A673 (cell line): ENCODE measurements at places on chromosomes 11 and 22.

DNA sequence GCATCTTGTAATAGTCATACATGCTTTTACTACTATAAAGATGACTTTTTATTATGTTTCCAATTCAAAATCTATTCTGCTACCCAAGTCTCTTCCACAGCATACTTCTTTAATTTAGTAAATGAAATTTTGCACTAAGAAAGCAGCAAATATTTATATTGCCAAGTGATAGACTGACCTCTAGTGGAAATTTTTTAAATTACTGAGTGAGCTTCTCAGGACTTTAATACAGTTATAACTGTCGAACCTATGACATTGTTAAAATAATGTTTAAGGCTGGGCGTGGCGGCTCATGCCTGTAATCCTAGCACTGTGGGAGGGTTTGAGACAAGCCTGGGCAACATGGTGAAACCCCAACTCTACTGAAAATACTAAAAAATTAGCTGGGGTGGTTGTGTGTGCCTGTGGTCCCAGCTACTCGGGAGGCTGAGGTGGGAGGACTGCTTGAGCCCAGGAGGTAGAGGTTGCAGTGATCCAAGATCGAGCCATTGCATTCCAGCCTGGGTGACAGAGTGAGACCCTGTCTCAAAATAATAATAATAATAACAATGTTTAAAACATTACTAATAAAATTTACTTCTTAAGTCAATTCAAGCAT, 27.3 kb downstream of the STK33 start:
- peak; percentile 61 for DNase-seq

- no peak for DNase-seq
These were observed 11.9 kb downstream of the TMEM121B start for GRCh38 chr22:17109113-17109865.

- peak; percentile 94 for DNase-seq
These were observed 1329.0 kb downstream of the LRRC4C start for GRCh38 chr11:40130427-40130826.

DNA sequence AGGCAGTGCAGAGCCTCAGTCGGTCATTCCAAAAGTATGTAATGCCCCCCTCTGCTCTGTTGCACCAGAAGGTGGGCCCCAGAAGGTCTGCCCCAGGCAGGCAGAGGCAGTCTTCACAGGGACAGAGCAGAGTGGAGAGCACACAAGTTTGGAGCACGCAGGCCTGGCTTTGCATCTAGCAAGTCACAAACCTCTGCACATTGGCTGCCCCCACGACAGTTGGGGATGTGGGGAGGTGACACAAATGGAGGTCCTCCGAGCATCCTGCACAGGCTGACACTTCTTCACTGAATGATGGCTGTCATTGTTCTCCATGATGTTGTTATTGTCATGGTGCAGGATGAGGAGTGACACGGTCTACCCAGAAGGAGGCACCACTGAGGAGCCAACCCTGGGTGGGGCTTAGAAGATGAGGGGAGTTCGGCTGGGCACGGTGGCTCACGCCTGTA, 11.9 kb downstream of the TOM1 start:
- no peak for DNase-seq

DNA sequence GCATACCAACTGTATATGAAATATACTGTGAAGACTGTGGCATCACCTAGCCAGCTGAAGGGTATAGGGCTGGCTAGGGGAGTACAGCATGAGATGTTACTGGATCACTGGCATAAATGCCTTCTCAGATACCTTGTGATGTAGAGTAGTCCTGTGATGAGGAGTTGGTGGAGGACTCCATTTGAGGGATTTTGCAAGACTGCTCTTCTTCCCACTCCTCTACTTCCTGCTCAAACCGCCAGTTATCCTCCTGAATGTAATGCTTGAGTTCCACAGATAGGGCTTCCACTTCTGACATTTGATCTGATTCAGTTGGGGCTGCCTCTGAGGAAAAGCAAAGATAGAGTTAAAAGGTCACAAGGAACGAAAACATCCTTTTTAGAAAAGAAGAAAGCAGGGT, 29.3 kb downstream of the CLDN25 start:
- DNase-seq, result no peak

- DNase-seq, result no peak
These were observed 14.0 kb upstream of the KCTD14 start for GRCh38 chr11:78037056-78037455.

GRCh38 chr22:45709866-45710265, 38.2 kb downstream of the ATXN10 start:
- no peak for DNase-seq

DNA sequence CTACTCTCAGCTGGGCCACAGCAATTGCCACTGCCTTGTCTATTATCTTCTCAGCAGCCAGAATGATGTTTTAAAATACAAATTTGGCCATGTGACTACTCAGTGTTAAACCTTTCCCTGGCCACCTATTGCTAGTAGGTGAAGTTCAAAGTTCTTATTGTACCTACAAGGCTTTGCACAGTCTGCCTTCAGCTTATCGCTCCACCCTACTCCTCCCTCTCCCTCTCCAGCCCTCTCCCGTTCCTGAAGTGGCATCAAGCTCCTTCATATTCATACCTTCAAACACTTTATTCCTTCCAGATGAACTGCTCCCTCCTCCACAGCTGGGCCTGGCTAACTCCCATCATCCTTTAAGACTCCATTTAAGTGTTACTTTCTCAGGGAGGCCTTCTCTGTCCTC, 37.3 kb downstream of the OR10A6 start:
- no peak for DNase-seq

DNA sequence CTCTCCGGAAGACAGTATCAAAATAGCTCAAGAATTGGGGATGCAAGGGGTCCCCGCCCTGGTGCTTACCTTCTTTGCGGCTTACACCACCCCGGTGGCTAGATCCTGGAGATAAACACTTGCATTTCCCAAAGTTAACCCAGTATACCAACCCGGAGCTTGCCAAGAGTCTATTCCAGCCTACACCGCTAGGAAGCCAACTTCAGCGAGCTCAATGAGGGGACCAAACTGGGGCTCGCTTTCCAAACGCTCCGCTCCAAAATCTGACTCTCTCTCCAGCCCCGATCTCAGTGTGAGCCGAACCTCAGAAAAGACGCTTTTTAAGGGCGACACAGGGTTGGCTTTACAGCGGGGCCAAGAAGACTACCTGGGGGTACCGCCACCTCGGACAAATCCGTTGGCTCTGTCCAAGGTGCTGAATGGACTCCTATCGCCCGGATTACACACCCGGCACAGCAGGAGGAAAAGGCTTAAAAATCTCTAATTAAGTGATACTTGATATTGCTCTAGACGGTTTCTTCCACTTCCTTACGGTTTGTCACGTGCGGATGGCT, 20.1 kb upstream of the BDNF start:
- peak; percentile 90 for DNase-seq

DNA sequence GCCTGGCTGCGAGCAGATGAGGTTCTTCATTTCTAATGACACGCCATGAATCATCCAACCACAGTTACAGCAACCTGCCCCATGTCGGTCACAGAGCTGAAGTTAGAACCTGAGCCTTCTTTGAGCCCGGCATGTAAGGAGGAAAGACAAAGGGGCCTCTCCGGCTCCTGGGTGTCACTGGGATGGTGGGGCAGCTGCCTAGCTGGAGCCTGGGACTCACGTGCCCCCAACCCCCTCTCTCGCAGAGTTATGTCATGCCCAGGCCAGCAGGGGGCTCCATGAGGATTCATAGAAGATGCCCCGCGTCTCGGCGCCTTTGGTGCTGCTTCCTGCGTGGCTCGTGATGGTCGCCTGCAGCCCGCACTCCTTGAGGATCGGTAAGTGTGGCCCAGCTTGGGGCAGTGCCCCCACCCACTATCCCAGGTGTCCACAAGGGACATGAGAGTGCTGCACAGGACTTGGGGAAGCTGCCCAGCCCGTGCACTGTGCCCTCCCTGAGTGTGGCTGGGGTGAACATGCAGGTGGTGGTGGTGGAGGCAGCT, 148.5 kb downstream of the GRIK4 start:
- peak; percentile 65 for DNase-seq

GRCh38 chr11:10450462-10451425, 4.3 kb upstream of the AMPD3 start:
- DNase-seq, result no peak

- DNase-seq, result no peak
These were observed 24.3 kb downstream of the LMO2 start for GRCh38 chr11:33867561-33867960.

DNA sequence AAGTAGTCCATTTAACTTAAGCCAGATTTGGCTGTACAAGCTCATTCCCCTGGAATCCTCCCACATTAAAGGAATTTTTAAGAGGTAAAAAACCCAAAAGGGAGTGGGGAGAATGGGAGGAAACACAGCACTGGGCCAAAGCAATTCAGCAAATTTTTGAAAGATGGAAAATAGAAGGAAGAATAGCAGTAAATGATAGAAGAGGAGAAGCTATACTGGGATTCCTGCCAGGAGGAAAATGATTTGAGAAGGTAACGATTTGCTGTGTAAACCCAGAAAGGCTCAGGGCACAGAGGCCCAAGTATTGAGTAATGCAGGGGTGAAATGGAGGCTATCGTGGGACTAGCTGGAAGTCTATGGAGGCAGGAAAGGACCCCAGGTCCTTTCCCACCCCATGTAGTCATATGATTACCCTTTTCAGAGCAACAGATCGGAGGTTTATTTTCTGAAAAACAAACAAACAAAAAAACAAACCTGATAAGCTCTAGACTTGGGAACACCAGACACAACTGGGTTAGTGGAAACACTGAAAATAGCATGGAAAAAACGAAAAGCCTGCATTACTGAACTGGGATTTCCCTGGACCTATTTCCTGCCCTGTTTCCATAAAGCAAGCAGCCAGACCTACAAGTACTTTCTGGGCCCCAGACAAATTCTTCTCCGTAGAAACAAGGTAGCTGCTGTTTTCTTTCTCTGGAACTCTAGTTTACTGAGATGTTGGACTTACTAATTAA, 140.0 kb downstream of the SWAP70 start:
- no peak for DNase-seq

GRCh38 chr22:43854786-43855271, 7.5 kb downstream of the SULT4A1 start:
- no peak for DNase-seq

- peak; percentile 48 for DNase-seq
These were observed 8.2 kb downstream of the CBX7 start for GRCh38 chr22:39144101-39144767.

GRCh38 chr11:94740083-94741021, 27.8 kb upstream of the AMOTL1 start:
- DNase-seq, result peak; percentile 82

GRCh38 chr11:70775386-70776075, 377.2 kb downstream of the CTTN start:
- no peak for DNase-seq

GRCh38 chr11:10302359-10302743, 2.5 kb upstream of the ADM start:
- no peak for DNase-seq

GRCh38 chr22:35310556-35311550, 11.2 kb downstream of the TOM1 start:
- no peak for DNase-seq

GRCh38 chr22:27331526-27332281, 469.9 kb downstream of the MN1 start:
- DNase-seq, result peak; percentile 40

DNA sequence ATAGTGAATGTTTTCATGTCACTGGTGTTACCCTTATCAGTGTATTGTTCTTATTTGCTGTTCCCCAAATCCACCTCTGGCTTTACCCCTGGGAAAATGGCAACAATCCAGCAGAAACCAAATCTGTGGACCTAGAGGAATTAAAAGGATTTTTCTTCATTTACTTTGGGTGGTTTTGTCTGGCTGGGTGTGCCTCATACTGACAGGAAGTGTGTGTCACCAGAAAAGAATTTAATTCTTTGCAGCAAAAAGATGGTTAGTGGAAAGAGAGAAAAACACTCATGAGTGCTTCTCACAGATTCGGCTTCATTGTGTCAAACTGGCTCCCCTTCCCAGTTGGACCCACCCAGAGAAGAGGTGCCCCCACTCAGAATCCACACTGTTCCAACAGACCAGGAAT, 38.9 kb downstream of the FZD4 start:
- peak; percentile 95 for DNase-seq

DNA sequence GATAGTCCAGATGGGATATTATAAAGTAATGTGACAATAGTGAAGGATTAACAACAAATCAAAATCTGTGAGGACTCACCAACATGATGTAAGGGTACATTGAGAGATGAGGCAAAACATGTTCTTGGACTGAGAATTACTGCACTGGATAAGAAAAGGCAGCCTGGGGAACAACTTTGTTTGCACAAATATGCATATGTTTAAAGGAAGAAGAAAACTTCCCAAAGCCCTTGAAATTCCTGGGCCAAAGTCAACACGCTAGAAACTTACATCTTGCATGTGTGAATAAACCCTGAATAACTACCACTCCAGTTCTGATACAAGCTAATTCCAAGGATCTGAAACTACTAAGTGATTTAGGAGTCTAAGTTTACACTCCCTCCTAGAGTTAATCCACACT, 1.1 kb downstream of the OR52A5 start:
- no peak for DNase-seq

DNA sequence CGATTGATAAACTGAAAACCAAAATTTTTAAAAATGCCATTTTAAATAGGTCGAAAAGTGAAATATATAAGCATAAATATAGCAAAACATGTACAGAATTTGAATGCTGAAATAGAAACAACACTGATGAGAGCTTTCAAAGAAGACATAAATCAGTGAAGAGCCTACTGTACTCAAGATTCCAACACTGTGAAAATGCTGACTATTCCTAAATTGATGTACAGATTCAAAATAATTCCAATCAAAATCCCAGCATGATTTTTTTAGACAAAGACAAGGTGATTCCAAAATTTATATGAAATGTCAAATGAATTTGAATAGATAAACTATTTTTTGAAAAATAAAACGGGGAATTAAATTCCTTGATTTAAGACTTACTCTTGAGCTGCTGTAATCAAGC, 1010.4 kb downstream of the TBC1D22A start:
- no peak for DNase-seq

DNA sequence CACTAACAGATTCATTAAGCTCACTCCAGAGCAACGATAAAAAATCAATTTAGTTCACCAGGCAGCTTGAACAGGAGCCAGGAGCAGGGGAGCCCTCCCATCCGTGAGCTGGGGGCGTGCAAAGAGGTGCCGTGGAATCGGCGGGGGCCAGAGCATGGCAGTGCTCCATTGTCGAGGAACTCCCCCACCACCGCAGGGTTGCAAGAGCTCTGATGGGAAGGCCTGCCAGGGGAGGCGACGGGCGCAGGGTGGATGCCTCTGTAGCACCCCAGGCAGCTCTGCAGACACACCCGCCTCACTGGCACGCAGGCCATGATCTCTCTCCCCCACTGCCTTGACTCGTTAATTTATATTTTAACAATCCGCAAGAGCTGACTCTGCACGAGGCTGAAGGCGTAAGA, 433.2 kb downstream of the MIAT start:
- DNase-seq, result no peak

DNA sequence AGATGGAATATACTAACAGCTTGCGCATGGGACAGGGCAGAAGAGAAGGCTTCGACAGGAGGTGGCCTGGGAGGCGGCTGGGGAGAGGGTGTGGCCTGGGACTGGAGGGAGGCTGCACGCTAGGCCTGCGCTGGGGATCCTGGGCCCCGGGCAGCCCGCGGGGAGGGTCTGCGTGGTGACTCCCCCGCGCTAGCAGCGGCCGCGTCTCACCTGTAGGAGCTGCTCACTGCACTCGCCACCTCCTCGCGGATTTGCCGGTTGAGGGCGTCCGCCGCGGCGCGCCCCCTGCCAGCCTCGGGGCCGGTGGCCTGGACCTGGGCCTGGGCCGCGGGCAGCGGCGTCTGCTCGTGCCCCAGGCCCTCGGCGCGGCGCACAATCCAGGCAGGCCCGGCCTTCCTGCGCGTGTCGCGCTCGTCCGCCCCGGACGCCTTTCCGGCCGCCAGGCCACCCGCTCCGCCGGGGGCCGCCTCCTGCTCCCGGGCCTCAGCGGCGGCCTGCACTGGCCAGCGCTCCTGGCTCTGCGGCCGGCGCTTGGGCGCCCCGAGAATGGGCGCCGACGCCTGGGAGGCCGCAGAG, 1.5 kb downstream of the MAP6 start:
- DNase-seq, result peak; percentile 26
